ENCODE measurements at places on chromosomes 4 and X.
A peak's percentile ranks its signal among the peaks of the same experiment; 100 is the strongest.

DNA sequence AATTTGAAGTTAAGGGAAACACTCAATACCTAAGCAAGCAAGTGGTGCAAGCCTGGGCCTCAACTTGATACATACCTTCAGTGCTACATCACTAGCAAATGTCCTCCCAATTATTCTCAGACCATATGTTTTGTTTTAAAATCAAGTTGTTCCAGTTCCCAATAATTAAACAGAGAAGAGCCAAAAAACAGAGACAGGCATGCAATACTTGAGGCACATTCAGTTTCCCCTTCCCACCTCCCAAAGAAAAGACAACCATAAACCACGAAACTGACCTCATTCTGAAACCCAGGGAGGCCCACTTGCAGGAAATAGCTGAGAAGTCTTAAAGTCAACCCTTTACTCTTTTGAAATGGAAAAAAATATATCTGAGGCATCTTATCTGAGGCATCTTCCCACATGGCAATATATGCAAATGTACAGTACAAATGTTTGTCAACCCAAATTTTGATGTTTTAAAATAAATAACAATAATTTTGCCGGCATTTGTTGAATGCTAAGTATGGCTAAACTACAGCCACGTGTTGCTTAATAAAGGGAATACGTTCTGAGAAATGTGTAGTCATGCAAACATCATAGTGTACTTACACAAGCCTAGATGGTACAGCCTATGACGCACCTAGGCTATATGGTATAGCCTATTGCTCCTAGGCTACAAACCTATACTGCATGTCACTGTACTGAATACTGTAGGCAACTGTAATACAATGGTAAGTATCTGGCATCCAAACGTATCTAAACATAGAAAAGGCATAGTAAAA, 147.5 kb downstream of the TSPAN5 start:
- no peak for DNase-seq

- DNase-seq = no peak
Observed at GRCh38 chr4:8696369-8697127, 104.0 kb downstream of the CPZ start.

- DNase-seq = no peak
Observed at GRCh38 chr4:36812149-36812548, 432.4 kb upstream of the NWD2 start.

DNA sequence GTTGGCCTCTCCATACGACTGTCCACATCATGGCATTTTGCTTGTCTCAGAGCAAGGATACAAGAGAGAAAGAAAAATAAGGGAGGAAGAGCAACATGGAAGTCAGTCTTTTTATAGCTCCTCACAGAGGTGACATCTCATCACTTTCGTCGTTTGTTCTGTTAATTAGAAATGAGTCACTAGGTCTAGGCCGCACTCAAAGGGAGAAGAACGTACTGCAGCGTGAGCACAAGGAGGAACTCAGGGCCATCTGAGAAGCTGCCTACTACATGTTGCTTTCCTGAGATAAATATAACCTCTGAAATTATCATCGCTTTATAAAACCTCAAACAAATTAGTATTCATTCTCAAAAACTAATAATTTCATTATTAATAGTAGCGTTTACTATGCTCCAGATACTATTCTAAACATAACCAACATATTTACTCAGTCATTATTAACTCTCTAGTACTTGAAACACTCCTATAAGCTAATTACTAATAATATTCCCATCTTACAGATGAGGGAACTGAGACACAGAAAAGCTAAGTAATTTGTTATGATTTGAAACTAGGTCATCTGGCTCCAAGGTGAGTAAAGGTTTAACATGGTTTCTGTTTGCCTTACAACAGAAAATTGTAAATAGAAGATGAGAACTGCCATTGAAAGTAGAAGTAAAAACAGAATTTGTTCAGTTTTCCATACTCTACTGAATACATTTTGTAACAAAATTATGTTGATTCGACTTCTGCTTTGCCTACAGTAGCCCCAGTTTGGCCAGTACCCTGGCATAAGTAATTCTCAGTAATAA, 213.2 kb upstream of the UGT8 start:
- no peak for DNase-seq

DNA sequence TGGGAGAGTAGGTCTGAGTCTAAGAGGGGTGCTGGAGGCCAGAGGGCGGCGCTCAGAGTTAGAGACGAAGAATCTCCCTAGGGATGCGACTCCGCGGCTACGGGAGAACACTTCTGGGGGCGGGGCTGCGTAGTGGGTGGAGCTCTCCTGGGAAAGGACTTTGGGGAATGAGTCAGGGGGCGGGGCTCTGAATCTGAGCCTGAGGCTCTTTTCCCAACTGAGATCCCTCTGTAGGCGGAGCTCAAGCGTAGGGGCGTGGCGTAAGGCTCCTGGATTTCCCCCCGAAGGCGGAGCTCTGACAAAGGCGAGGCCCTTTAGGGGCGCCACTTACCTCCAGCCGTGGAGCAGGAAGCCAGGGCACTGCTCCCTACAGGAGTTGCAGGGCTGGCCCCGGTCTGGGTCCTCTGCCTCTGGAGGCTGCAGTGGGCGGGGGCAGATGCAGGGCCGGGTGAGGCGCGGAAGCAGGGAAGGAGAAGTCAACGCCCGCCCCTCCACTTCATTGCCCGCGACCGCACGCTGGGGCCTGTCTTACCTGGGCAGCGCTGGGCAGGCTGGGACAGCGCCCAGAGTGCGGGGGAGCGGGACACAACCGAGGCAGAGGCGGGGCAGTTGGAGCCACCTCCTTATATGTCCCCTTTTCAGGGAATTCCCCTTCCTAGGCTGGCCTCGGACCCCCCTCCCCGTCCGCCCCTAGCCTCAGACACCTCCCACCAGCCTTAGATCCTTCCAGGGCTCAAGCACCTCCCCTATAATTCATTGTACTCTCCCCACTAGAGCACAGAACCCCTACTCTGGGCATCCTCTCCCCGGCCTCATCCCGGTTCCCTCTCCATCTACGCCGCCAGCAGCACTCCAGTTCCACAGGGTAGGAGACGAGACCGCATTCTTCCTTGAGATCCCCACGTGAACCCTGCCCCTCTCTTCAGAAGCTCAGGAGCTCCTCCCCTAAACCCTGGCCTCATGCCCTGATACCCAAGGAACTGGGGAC, 1.6 kb downstream of the PRICKLE3 start:
- peak; percentile 58 for DNase-seq

GRCh38 chr4:7608046-7608445, 173.3 kb upstream of the PSAPL1 start:
- no peak for DNase-seq

DNA sequence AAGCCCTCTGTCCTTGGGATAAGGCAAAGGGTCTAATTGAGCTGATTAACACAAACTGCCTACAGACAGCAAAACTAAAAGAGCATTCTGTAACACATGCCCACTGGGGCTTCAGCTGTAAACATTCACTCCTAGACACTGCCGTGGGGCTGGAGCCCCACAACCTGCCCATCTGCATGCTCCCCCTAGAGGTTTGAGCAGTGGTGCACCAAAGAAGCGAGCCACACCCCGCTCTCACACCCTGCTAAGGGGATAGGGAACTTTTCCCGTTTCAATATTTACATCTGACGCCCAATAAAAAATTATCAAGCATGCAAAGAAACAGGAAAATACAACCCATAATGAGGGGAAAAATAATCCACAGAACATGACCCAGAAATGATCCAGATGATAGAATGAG, 46.9 kb upstream of the HSD17B10 start:
- no peak for DNase-seq

DNA sequence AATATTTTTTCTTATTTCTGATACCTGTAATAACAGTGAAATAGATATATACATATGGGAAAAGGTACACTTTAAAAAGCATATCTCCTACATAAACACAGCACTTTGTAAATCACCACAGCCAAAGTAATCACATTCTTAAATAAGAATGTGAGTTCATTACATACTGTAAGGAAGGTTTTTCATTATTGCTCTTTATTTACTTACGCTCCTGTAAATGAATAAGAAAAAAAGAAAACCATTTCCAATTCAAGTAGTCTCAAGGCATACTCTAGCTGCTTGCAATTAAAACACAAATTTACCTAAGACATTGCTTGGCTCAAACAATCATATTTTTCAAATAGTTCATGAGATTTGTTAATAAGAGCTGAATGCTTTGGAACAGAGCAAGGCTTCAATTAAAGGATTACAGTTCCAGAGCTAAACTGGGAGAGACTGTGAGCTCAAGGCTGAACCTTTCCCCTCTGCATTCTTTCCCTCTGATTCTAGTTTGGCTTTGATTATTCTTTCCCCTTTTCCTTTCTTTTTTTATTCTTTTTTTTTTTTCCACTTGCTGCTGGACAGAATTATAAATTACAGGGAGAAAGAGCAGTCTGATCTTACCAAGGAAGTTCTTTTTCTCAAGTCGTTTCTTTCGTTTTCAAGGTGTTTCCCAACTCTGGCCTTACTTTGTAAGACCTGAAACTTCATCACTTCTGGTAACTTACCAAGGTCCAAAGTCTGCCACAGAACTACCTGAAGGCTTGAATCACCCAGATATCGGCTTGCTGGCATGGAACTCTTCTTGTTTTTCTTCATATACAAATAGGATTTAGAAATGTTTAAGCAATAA, 278.3 kb downstream of the INPP4B start:
- DNase-seq = no peak

DNA sequence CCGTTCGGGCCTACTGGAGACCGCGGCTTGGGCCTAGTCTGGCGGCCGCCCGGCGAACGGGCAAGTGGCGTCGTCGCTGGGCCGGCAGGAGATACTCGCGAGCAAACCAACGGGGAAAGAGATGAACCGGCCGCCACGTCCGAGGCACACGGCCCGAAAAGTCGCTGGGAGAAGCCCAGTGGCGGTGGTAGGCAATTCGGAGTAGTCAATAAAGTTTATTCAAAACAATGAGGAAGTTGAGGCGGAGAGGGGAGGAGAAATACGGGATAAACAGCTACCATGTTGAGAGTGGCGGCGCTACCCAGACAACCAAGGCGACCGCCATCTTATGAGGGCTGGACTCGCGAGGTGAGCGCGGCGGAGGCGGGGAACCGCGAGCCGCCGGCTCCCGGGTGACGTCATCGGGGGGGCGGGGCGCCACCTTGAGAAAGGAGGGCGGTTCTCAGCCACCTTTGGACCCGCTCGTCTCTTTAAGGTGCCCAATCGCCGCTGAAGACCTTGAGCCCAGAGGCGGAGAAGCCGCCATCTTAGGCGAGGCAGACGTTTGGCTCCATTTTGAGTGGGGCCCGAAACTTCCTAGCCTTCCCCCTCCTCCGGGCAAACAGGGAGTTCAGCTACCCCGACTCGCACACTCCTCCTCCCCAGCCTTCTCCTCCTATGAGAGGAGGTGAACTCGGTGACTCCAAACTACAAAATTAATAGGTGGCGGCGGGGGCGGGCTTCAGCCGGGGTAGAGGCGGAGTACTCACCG, at the start of gene PHF8:
Gene PHF8, minus strand, starts transcription at position 348 of the 751 bp plus-strand sequence. CDS start 1,745 bp downstream, outside the sequence.
- peak; percentile 91 for DNase-seq

GRCh38 chrX:20522420-20522819, 255.7 kb upstream of the RPS6KA3 start:
- DNase-seq = no peak

- DNase-seq = no peak
Observed at GRCh38 chr4:78296261-78296660, 239.1 kb downstream of the FRAS1 start.

DNA sequence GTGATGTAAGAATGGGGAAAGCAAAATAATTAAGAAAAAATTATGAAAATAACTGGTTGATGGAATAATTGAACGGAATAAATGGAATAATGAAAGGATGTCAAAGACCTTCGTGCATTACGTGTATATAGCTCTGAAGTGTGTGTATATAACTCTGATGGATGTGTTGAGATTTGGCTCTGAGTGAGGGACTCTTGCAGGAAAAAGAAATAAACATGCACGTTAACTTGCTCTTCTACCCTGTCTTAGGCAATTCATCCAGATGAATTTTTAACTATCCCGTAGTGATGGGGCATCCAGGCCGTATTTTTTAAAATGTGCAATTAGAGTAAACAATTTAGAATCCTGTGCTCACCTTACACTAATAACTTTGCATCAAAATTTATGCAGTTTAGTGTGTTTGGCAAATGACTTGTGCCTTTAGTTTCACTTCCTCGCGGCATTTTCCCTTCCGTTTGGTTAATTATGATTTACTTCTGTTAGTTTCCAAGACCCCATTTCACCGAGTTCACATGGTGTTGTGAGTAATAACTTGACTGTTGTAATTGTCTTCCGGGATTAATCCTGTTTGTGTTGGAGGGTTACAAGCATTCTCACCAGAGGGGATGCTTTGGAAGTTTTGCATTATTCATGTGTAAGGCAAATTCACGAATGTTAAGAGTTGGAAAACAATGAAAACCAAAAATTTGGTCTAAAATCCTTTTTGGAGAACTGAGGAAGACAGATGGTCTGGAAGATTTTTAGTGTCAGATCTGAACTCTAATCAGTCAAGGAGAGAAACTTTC, 256.5 kb upstream of the FAT1 start:
- DNase-seq = no peak

DNA sequence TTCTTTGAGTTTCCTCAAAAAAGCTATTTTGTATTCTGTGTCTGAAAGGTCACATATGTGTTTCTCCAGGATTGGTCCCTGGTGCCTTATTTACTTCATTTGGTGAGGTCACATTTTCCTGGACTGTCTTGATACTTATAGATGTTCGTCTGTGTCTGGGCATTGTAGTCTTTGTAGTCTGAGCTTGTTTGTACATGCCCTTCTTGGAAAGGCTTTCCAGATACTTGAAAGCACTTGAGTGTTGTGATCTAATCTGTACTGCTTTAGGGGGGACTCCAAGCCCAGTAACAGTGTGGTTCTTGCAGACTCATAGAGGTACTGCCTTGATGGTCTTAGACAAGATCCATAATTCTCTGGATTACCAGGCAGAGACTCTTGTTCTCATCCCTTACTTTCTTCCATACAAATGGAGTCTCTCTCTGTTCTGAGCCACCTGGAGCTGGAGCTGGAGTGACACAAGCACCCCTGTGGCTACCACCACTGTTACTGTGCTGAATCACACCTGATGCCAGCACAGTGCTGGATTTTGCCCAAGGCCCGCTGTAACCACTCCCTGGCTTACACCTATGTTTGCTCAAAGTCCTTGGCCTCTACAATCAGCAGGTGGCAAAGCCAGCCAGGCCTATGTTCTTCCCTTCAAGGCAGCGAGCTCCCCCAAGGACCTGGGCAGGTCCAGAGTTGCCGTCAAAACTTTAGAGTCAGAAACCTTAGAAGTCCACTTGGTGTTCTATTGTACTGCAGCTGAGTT, 72.3 kb upstream of the EFHC2 start:
- DNase-seq = no peak

GRCh38 chr4:136032391-136032790, 1499.9 kb downstream of the PCDH18 start:
- no peak for DNase-seq

DNA sequence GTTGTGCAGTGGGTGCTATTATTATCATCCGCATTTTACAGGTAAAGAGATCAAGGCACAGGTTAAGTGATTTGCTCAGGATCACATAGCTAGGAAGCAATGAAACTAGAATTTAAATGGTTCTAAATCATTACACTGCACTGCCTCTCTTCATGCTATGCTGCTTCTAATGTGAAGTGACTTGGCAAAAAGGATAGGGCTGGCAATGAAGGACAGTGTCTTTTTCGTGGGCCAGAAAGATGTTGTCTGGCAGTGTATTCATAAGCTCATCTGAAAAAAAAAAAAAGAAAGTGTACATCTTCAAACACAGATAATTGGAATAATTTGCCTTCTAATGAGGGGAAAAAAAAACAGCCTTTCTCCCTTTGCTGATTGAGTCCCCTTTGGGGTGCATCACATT, 132.2 kb upstream of the FUNDC1 start:
- no peak for DNase-seq

GRCh38 chr4:173332963-173333657, 1.0 kb downstream of the HMGB2 start:
- no peak for DNase-seq

Measured in NCI-H1436 treated with DMSO at 0.1 percent for 48 hours (cell line).